Large intestine (tissue), 12 donors: ENCODE measurements at places on chromosomes 7 and 10. TPM values are rescaled to one million over a fixed set of nuclear protein-coding genes. Genes with fewer than 3 reads are reported as not detected.

The OR2A7 gene
- polyA plus RNA-seq = 16.7 TPM

The NEBL gene
- polyA plus RNA-seq = 3.3 TPM

The UCN3 gene
- polyA plus RNA-seq = 11.4 TPM

The JAZF1 gene
- polyA plus RNA-seq = 11.4 TPM

The CPN1 gene
- 0.06 TPM for polyA plus RNA-seq

The LRRN3 gene
- polyA plus RNA-seq = 7.1 TPM

The SLC13A1 gene
- 1.7 TPM for polyA plus RNA-seq

The NPTX2 gene
- 9.2 TPM for polyA plus RNA-seq

The GNGT1 gene
- polyA plus RNA-seq = not detected

The IL2RA gene
- 0.52 TPM for polyA plus RNA-seq

The NRG3 gene
- polyA plus RNA-seq = 0.96 TPM

- no peak for DNase-seq
Measured at GRCh38 chr7:35677582-35678356, 17.2 kb downstream of the HERPUD2 start.

DNA sequence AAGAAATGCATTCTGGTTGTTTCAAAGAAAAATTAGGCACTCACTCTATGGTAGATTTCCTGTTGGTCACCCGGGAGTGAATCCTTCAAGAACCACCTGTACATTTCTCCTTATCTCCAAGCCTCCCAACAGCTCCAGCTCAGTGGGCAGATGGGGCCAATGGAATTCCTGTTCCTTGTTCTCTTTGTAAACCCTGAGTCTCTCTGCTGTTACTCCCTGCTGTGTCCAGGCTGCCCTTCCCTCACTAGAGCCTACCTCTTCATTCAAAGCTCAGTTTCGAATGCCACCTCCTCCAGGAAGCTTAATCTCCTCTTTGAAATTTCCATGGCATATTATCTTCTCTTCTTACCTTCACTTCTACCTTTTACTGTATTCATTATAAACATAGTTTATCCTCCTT is 3.5 kb upstream of the BMPER start:
- no peak for DNase-seq

DNA sequence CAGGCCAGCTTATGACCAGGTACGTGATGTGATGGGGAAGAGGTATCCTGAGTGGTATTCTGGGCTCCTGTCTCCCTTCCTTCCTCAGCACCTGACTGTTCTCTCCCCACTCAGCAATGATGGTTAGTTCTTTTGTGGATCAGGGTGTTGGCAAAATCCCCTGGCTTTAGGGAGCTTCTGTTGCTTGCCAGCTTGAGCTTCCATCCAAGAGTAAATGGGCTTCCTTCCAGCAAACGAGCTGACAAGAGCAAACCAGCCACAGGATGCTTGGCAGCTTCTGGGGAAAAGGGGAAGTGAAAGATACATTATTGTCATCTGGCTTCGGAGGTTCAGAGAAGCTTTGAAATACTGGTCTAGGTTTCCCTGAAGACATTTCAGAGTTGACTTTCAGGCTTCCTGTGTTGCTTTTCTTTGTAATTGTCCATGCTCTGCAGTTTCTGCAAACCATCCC is 5.2 kb downstream of the DUSP5 start:
- DNase-seq = no peak

DNA sequence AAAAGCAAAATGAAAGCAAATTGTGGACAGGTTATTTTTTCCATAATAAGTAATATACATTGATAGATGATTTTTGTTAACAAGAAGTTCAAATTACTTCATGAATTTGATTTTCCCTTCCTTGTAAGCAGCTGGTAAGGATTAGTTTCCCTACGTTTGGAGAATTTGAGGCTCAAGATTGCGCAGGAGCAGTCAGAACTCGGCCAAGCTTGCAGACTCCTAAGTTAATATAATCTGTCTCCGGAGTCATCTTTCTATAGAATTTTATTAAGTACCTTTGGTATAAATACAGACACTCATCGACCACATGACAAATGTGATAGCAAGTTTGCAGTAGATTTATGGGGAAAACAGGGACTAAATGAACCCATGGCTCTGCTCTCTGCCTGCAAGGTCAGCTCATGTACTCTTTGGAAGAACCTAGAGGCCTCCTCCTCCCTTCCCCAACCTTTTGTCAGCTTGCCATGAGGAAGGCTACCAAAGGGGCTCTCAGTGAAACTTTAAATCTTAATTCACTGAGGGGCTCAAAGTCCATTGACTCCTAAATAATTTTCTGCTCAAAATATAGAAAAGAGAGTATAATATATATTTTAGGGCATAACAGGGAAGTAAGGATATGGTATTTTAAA is 89.2 kb upstream of the CTTNBP2 start:
- DNase-seq = no peak

GRCh38 chr7:14685167-14685566 is 217.4 kb downstream of the DGKB start:
- no peak for DNase-seq

- no peak for DNase-seq
Measured at GRCh38 chr10:86979977-86980448, 11.7 kb downstream of the ADIRF start.

GRCh38 chr7:44534501-44534900 is 6.6 kb downstream of the NPC1L1 start:
- DNase-seq = no peak

GRCh38 chr7:12220389-12221046 is 9.4 kb downstream of the TMEM106B start:
- DNase-seq = no peak

- no peak for DNase-seq
Measured at GRCh38 chr7:126378642-126379041, 874.1 kb downstream of the GRM8 start.

GRCh38 chr7:158814637-158815036 is 14.7 kb downstream of the ESYT2 start:
- peak; percentile 32 for DNase-seq

GRCh38 chr10:129438024-129438423 is 29.0 kb upstream of the MGMT start:
- no peak for DNase-seq

GRCh38 chr10:131929122-131929845 is 28.5 kb downstream of the PPP2R2D start:
- no peak for DNase-seq

- DNase-seq = no peak
Measured at GRCh38 chr10:88062385-88062784, 199.0 kb downstream of the PTEN start.

DNA sequence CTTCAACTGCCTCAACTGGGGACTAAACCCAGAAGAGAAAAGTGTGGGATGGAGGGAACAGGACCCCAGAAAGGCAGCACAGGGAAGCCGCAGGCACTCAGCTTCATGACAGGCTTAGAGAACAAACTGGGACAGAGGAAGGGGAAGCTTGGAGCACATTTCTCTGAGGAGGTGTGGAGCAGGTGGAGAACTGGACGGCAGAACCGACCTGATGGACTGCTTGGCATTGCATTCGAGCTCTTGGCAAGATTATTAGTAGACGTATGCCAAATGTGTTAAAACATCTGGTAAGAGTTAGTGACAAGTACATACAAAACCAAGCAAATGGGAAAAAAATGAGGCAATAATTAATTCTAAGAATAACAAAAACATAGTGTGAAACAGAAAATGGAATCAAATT is 335.7 kb downstream of the SFMBT2 start:
- no peak for DNase-seq

DNA sequence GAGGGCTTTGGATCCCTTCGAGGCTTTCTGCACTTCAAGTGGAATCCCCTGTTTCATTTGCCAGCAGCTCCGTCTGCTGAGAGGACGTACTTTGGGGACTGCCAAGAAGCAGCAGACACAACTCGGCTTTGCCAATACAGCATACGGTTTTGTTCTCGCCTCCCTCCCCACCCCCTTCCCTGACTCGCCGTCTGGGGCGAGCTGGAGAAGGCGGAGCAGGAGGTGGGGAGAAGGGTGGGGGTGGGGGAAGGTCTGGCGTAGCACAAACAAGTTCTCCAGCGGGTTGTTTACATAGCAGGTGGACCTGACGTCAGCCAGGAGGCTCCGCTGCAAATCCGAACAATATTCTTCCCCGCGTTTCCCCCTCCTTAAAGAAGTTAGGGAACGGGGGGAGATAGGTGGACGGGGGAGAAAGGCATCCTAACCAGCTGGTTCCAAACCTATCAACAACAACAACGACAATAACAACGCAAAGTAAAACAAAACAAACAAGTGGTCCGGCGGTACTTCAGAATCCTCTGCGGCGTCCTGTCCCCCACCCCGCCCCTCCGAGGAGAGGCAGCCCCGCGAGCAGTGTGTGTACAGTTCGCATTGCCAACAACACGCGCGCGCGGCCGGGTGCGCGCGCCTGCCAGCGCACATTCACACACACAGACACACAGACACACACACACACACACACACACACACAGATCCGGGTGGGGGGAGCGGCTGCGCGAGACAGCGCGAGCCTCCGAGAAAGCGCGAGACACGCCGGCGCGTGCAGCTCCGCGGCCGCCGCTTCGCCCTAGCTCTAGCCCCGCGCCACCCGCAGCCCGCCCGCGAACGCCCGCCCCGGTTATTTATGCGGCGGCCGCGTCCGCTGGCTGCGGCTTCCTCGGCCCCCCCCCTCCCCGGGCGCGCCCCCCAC is 167.0 kb upstream of the PPP1R3A start:
- DNase-seq = peak; percentile 95

- no peak for DNase-seq
Measured at GRCh38 chr10:14184841-14185315, 145.8 kb downstream of the FRMD4A start.

DNA sequence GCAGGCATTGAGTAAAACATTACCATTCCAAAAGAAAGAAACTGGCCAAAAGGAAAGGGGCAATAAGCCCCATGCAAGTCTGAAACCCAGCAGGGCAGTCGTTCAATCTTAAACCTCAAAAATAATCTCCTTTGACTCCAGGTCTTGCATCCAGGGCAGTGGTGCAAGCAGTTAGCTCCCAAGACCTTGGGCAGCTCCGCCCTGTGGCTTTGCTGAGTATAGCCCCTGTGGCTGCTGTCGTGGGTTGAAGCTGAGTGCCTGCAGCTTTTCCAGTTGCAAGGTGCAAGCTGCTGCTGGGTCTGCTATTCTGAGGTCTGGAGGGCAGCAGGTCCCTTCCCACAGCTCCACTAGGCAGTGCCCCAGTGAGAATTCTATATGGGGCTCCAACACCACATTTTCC is 580.1 kb upstream of the AUTS2 start:
- no peak for DNase-seq

DNA sequence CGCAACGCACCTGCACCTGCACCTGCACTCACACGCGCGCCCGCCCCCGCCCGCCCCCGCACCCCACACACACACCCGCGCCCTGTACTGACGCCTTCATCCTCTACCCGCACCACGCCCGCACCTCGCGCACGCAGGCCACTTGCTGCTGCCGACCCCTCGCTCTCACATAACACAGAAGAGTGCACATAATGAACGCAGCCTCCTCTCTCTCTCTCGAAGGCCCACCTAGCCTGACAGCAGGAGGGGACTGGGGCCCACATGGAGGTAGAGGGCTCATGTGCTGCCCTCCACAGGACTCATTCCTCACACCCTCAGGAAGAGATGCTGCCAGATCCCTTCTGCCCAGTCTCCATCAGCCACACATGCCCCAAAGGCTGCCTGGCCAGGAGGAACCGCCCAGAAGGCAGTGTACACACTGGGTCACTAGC is 432 bp upstream of the CAMK2B start:
- DNase-seq = no peak

GRCh38 chr7:39353615-39354376 is 212.4 kb upstream of the YAE1 start:
- peak; percentile 10 for DNase-seq

- DNase-seq = no peak
Measured at GRCh38 chr10:117004227-117005025, 561 bp downstream of the SHTN1 start.

- DNase-seq = no peak
Measured at GRCh38 chr7:103025341-103025740, 49.3 kb downstream of the FBXL13 start.

GRCh38 chr10:51369903-51370302 is 295.6 kb downstream of the PRKG1 start:
- no peak for DNase-seq

DNA sequence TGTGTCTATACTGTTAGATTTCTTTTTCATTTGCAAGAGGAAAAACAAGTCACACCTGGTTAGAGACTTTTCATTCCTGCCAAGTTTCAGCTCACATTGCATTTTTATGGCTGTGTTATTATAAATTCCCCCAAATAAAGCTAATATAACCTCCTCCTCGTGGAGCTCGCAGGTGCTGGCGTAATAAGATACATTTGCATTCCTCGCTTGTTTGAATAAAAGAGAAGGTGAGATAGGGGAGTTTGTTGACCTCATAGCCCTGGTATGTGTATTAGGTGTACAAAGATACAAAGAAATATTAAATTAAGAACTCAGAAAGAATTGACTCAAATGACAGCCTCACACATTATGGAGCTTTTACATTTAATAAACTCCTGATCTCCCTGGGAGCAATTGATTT is 257.7 kb upstream of the SP8 start:
- DNase-seq = no peak

GRCh38 chr7:147997636-147998035 is 592.9 kb upstream of the C7orf33 start:
- no peak for DNase-seq

DNA sequence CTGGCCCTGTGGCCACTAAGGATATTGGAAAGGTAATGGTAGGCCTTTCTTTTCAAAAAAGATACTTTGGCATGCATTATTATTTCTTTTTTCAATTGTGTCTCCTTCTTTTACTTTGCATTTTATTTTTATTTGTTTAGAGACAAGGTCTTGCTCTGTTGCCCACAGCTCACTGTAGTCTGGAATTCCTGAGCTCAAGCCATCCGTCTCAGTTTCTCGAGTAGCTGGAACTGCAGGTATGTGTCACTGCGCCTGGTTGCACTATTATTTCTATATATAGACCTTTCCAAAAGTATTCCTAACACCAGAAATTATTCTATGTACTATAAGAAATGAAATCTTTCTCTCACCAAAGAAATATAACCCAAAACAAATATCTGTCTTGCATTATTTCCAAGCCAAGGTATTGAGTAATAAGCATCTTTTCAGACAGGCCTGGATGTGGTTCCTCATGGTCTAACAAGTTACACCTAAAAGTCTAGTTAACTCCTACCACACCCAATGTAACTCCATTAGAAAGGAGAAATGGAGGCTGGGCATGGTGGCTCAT is 500.8 kb upstream of the ANKRD30A start:
- no peak for DNase-seq

DNA sequence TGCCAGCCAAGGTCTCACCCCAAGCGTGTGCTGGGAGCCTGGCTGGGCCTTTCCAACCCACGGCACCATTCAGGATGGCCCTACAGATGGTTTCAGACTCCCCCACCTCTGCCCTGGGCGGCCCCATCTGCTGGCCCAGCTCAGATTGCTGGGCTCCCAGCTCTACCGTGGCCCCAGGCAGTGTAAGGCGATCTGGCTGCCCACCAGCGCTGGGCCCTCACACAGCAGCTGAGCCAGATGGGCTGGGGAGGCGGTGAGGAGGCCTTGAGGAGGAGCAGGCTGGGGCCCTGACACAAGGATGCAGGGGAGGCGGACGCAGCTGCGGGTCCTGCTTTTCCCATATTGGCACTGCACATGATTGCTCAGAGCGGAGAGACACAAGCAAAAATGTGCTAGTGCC is 162.8 kb downstream of the NRF1 start:
- no peak for DNase-seq
